Activated CD4-positive, alpha-beta memory T cell treated with anti-CD3 and anti-CD28 coated beads for 36 hours (primary cell): ENCODE measurements at places on chromosomes 4 and X. TPM values are rescaled to one million over a fixed set of nuclear protein-coding genes. Genes with fewer than 3 reads are reported as not detected.

DNA sequence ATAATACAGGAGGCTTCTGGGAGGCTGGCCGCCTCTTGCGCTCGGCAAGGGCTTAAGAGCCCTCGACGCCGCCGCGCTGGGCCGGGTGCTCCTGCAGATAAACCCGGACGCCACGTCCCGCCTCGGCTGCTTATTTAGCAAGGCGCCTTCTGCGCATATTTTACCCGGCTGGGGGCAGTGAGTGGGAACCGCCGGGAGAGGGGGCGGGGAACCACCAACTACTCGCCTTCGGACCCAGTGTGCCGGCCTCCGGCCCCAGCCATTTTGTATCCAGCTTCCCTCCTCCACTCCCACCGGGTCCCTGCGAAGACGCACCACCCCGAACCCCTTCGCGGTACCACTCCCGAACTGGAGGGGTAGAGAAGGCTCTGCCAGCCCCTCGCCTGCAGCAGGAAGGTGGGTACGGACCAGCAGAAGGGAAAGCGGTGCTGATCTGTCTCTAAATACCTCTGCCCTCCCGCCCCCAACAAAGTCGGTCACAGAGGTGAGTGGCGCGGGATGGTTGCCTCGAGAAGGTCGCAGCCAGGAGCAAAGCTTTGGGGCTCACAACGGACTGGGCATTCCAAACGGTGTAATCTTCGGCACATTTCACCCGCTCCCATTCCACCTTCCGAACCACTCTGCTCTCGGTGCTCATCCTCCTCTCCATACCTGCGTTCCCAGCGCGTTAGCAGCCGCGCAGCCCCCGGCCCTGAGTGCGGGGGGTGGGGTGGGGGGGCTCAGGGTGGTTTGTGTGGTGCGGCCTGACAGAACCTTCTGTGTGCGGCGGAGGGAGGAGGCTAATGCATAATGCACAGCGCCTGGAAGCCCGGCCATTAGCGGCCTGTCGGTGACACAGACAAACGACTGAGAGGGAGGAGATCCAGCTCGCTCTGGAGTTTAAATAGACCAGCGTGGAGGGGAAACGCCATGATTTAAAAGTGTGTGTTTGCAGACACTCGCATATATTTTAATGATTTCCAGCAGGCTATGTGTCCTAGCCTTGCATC is 4.9 kb upstream of the BCOR start:
- no peak for DNase-seq

GRCh38 chrX:134365904-134366303 is 94.1 kb upstream of the HPRT1 start:
- no peak for DNase-seq

USP17L28 gene
- not detected for total RNA-seq

DNA sequence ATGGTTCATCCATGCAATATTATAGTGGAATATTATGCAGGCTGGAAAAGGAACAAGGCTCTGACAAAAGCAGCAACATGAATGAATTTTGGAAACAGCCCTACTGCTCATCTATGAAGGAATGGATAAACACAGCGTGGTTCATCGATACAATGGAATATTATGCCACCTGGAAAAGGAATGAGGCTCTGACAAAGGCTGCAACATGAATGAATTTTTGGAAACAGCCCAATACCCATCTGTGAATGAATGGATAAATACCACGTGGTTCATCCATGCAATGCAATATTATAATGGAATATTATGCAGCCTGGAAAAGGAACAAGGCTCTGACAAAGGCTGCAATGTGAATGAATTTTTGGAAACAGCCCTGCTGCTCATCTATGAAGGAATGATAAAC is 160.4 kb downstream of the CRLF2 start:
- DNase-seq, result no peak

KLB gene
- total RNA-seq, result not detected

DNA sequence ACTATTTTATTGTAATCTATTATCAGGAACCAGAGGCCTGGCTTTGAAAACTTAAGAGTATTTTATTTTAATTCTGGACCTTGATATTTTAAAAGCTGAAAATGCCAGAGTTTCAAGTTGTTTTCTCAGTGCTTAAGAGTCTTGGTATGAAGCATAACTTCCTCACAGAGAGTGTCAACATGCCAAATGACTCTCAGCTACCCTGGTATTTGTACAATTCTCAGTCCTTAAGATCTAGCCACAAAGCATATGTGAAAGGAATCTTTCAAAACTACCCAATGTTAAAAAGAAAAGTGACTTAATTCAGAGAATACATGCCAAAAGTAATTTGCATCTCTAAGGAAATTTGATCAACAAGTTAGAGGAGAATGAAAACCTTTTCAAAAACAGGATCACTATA is 171.9 kb downstream of the DKK2 start:
- DNase-seq, result no peak

GRCh38 chr4:7607156-7607910 is 172.6 kb upstream of the PSAPL1 start:
- no peak for DNase-seq

DNA sequence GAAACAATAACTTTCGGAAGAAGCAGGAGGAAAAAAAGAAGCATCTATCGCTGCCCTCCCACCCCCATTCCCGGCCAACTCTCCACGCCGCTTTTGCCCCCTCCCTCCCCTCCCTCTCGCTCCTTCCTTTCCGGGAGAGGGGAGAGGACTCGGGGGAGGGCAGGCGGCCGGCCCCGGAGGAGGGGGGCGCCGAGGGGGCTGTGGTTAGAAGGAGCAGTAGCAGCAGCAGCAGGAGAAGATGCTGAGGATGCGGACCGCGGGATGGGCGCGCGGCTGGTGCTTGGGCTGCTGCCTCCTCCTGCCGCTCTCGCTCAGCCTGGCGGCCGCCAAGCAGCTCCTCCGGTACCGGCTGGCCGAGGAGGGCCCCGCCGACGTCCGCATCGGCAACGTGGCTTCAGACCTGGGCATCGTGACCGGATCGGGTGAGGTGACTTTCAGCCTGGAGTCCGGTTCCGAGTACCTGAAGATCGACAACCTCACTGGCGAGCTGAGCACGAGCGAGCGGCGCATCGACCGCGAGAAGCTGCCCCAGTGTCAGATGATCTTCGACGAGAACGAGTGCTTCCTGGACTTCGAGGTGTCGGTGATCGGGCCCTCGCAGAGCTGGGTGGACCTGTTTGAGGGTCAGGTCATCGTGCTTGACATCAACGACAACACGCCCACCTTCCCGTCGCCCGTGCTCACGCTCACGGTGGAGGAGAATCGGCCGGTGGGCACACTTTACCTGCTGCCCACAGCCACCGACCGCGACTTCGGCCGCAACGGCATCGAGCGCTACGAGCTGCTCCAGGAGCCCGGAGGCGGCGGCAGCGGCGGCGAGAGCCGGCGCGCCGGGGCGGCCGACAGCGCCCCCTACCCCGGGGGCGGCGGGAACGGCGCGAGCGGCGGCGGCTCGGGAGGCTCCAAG is 1.3 kb downstream of the PCDH7 start:
- DNase-seq, result no peak

- no peak for DNase-seq
These were observed 727.4 kb downstream of the FAM133A start for GRCh38 chrX:94401426-94401825.

CEP44 gene
- 29.3 TPM for total RNA-seq

SPOCK3 gene
- not detected for total RNA-seq

DNA sequence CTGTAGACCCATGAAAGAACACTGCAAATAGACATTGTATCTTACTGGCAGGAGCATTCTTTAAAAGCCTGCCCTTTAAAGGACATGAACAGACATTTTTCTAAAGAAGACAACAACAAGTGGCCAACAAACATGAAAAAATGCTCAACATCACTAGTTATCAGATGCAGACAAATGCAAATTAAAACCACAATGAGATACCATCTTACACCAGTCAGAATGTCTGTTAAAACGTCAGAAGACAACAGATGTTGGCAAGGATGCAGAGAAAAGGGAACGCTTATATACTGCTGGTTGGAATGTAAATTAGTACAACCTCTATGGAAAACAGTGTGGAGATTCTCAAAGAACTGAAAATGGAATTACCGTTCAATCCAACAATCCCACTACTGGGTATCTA is 77.2 kb downstream of the ATP10D start:
- DNase-seq, result no peak

GRCh38 chrX:133868250-133868649 is 117.1 kb downstream of the GPC3 start:
- DNase-seq, result no peak

GRCh38 chrX:46433892-46434291 is 111.3 kb downstream of the ZNF674 start:
- DNase-seq, result no peak

FHIP1A gene
- total RNA-seq, result 0.46 TPM

CDX4 gene
- not detected for total RNA-seq

DNA sequence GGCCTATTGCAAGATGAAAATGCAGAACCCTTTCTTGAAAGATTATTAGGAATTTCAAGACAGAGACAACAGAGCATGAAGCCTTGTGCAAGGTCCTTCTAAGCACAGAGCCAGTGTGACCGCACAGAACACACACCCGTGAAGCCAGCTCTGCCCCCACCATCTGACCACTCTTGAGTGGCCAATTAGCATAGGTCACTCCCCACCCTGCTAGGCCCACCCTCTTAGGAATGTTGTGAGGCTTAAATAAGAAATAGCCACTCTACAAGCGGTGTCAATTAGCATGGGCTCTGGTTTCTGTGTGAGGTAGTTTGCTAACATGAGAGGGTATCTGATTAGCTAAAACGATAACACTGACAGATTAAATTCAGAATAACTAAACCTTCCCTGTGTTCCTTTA is 152.9 kb downstream of the PTTG2 start:
- no peak for DNase-seq

DNA sequence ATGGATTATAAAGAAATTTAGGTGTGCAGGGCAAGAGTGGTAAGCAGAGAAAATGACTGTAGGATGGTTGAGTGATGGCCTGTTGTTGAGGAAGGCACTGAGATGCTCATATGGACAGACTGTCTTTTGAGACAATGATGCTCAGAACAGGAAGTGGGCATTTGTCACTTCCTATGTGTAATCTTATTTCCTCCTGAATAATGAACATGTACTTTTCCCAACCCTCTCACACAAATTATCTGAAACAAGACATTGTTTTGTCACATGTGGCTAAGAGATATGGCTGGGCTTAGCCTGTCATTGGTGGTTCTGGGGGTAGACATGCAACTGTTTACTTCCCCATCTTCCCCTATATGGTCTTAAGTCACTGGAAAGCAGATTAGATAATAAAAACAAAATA is 240.5 kb downstream of the CFAP47 start:
- DNase-seq, result no peak

GRCh38 chr4:171814545-171814944 is 1.3 kb downstream of the GALNTL6 start:
- DNase-seq, result no peak

- no peak for DNase-seq
These were observed 47.4 kb downstream of the RASGEF1B start for GRCh38 chr4:81424336-81424735.
